Activated CD4-positive, alpha-beta T cell treated with anti-CD3 and anti-CD28 coated beads, Interleukin-2, amount 10 ng/mL, durations not matched to agents 24 days and 14 days (primary cell): ENCODE measurements at places on chromosomes 16 and 17. TPM values are rescaled to one million over a fixed set of nuclear protein-coding genes. Genes with fewer than 3 reads are reported as not detected.

Gene AOC3
- total RNA-seq = 1.8 and 2.2 TPM in 2 replicates

Gene CLEC10A
- total RNA-seq = not detected in 2 replicates

Gene SMPD3
- 0.09 and 0.40 TPM in 2 replicates for total RNA-seq

Gene SOCS3
- 78.3 and 81.5 TPM in 2 replicates for total RNA-seq

Gene TIMP2
- 0.54 and 0.64 TPM in 2 replicates for total RNA-seq

Gene OTOP3
- not detected in 2 replicates for total RNA-seq

Gene FAM20A
- total RNA-seq = not detected in 2 replicates

Gene ATP1B2
- total RNA-seq = 0.14 and 0.37 TPM in 2 replicates

Gene RHBDL3
- 0.12 and 0.31 TPM in 2 replicates for total RNA-seq

DNA sequence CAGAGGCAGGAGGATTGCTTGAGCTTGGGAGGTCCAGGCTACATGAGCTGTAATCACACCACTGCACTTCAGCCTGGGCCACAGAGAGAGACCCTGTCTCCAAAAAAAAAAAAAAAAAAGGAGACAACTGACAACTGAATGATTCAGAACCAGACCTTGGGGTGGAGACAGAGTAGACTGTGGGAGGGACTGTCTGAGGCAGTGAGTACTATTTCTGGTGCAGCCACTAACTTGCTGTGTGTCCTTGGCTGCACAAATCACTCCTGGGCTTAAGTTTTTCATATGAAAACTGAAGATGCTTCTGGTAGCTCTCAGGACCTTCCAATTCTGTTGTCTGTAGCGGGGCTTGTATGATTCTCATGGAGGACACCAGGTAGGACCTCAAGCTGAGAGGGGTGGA is 5.8 kb downstream of the ASB16 start:
- DNase-seq = no peak

DNA sequence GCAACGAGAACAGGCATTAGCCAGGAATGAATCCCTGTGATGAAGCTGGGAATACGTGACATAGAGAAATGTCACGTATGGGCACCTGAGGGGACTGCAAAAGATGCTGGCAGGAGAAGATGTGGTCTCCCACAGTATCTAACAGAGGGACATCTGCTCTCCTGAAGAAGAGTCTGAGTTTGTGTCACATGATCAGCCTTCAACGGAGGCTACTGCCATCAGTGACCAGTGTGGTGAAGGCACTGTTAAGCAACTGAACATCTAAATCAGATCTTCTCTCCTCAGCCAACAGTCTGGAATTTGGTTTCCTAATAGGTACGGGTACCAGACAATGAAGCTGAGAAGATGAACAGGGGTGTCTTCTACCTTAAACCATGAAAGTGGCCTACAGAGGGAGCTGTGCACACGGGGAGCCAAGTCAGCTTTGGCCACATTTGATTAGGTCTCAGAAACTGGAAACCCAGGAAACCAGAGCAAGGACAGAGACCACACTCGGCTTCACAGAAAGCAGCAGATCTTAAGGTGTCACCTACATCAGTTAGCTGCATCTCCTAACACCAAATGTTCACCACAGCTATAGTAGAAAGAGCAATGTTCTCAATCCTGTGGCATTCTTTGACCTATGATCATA is 41.8 kb downstream of the BRD7 start:
- DNase-seq = peak; percentile 92

- peak; percentile 84 for DNase-seq
Measured at GRCh38 chr17:1830288-1830687, 483 bp downstream of the RPA1 start.

DNA sequence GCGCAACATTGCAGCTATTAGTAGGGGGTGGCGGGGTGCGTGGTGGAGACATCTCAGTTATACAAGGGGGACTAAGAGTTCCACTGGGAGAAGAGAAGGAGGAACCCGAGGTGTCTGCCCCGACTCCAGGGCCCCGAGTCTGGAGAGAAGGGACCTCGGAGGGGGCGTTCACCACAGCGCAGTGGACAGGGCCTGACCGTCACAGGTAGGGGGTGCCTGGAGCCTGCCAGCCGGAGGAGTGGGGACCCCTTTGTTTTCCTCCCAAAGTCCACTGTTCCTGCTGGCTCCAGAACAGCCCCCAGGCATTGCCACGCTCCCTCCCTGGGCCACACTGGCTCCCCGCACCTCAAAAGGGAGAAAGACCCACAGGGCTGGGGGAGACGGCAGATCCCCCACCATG is 175.9 kb upstream of the TNRC6C start:
- no peak for DNase-seq

DNA sequence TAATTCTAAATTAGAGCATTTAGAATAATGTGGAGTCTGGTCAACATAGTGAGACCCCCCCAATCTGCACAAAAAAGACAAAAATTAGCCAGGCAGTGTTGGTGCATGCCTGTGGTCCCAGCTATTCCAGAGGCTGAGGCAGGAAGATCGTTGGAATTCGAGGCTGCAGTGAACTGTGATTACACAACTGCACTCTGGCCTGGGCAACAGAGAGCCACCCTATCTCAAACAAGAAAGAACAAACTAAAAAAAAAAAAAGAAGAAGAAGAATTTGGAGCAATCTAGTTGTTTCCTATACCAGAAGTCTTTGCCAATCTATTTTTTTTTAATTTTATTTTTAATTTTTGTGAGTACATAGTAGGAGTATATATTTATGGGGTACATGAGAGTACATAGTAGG is 6.0 kb downstream of the CETP start:
- DNase-seq = no peak

GRCh38 chr17:79464318-79465010 is 146.4 kb downstream of the RBFOX3 start:
- DNase-seq = no peak

GRCh38 chr17:35210741-35211140 is 16.5 kb upstream of the SLC35G3 start:
- DNase-seq = peak; percentile 73

GRCh38 chr16:22627043-22627442 is 116.4 kb downstream of the NPIPB5 start:
- DNase-seq = no peak

- DNase-seq = no peak
Measured at GRCh38 chr16:12094537-12095265, 118.2 kb downstream of the SNX29 start.

- no peak for DNase-seq
Measured at GRCh38 chr17:68170246-68170645, 77.6 kb upstream of the AMZ2 start.

DNA sequence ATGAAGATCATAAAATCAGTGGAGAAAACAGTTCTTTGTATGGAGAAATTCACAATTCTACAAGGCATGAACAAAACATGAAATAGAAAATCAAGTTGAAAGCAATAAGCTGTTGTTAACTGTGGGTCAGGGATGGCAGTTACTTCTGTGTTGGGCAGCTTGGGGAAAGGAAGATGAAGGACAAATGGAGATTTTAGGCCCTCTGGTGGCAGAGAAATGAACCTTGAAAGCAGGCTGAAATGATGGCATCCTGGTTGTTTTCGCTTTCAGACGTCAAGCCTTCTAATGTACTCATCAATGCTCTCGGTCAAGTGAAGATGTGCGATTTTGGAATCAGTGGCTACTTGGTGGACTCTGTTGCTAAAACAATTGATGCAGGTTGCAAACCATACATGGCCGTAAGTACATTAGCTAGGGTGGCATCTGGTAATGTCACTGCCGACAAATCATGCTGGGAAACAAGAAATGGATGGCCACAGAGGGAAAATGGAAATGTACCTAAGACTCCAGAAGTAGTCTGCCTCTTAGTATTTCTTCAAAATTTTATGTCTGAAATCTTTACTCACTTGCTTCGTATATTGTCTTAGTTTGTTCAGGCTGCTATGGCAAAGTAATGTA is 108.9 kb downstream of the MAP2K6 start:
- DNase-seq = peak; percentile 67

DNA sequence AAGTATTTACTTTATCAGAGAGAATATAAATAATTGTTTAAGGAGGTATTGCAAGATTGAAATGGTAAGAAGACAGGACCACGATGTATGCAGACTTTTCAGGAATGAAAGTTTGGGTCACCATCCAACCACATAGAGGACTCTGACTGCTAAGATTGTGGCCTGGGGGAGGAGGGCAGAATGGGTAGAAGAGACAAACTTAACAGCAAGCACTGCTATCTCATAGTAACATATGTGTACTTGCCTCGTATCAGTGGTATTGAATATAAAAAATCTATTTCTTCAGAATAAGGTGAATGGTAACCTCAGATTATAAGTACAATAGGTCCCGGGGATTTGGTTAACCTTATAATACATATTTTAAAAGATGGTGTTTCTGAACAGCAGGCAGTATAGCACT is 5.8 kb downstream of the KRT10 start:
- no peak for DNase-seq

DNA sequence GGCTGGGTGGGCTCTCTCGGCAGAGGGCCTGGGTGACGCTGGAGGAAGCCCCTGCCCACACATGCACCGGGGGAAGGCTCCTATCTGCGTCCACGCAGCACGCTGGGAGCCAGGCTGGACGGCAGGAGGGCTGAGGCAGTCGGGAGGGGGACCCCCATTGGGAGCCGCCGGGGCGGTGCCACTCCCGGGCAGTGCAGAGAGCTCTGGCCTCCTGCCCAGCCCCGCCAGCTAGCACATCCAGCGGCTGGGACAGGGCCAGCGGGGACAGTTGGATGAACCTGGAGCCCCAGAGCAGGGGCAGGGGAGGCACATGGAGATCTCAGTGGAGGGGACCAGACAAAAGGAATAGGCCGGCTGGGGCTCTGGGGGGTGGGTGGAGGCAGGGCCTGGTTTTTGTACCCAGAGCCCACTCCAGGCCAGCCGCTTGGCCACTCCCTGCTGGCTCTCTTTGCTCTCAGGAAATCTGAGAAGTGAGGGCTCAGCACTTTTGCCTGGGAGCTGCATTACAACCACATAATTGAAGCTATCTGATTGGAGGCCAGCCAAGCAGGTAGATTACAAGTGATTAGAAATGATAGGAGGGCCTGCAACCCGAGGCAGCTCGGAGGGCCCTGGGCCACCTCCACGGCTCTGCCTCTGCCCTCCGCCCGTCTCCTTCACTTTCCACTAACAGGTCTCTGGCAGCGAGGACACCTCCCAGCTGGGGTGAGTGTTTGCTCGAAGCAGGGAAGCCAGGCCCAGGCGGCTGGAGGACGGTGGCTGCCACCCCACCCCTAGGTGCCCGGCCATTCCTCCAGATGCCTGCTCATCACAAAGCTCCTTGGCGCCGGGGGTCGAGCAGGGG is 40.1 kb downstream of the ENGASE start:
- DNase-seq = no peak
